ENCODE measurements at places on chromosomes 5 and 9. TPM values are rescaled to one million over a fixed set of nuclear protein-coding genes. Genes with fewer than 3 reads are reported as not detected.

GRCh38 chr5:124772457-124773200, 26.2 kb upstream of the ZNF608 start:
- no peak for DNase-seq

The TBCA gene
- 79.8 TPM for total RNA-seq

- no peak for DNase-seq
Observed at GRCh38 chr9:32490601-32491000, 35.4 kb downstream of the RIGI start.

- no peak for DNase-seq
Observed at GRCh38 chr5:159802661-159803060, 113.6 kb upstream of the ADRA1B start.

All from naive thymus-derived CD4-positive, alpha-beta T cell (primary cell).